ENCODE measurements at places on chromosomes 1 and 21.

DNA sequence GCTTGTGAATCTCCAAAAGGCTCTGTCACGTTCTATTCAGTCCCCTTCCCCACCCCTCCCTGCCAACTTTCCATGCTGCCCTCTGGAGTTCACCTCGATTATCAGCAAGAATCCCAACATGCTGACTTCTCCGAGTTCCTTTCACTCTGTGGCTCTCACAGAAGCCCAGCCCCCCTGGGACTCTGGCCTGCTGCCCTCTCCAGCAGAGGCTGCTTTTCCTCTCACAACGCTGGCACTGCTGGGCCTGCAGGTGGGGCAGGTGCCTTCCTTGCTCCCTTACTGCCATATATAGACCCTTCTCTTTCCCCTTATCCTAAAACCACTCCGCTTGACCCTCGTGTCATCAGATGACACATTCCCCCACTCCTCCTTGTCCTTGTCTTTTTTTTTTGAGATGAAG is 10.2 kb upstream of the RNF186 start:
- no peak for DNase-seq

DNA sequence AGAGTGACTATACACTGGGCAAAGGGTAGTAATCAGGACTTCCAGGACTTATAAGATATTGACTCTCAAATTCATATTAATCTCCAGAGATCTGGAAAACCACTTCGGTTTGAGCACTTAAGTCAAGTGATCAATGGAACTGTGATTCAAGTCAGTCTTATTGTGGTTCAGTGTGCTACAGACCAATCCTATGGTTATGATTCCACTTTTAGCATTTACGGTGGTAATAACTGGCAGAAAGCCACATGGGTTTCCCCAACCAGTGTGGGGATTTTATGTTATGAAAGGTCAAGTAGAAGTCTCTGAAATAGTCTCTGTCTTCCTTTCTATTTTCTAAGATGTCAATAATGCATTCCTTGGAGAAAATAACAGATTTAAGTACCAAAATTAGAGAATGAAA is 151.3 kb upstream of the NEGR1 start:
- DNase-seq, result no peak

DNA sequence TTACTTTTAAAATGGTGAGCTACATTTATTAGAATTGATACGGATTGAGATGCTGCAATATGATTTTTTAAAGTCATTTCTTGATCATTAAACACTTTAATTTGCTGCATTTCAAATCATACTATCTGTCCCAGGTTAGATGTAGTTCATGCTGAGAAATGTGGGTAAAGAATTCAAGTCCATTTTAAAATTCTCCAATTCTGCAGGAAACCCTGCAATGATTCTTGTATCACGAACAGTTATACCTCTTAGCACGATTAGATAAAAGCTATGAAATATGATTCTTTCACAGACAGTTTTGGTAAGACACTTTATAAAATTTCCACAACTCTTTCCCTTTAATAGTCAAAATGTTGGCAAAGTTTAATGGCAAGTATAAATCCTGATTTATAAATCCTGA is 693.4 kb downstream of the ADGRL2 start:
- no peak for DNase-seq

DNA sequence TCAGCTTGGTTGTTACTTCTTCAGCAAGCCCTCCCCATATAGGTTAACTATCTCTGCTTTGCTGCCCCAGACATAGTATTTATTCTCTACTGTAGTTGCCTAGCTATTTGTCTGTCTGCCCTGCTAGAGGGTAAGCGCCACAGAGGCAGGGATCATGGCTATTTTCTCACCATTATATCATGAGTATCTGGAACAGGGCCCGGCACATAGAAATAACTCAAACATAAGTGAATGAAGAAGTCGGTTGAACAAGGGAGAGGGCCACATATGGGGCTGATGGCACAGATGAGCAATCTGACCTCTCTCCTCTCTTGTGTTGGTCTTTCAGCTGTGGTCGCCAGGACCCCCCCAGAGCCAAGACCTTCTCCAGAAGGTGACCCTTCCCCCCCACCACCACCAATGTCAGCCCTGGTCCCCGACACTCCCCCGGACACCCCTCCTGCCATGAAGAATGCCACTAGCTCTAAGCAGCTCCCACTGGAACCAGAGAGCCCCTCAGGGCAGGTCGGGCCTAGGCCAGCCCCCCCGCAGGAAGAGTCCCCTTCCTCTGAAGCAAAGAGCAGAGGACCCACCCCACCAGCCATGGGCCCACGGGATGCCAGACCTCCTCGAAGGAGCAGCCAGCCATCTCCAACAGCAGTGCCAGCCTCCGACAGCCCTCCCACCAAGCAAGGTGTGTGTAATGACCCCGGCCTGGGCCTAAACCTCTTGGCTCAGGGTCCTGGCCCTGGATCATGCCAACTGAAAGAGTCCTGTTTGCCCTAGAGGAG is 14.9 kb downstream of the MAP7D1 start:
- DNase-seq, result no peak

DNA sequence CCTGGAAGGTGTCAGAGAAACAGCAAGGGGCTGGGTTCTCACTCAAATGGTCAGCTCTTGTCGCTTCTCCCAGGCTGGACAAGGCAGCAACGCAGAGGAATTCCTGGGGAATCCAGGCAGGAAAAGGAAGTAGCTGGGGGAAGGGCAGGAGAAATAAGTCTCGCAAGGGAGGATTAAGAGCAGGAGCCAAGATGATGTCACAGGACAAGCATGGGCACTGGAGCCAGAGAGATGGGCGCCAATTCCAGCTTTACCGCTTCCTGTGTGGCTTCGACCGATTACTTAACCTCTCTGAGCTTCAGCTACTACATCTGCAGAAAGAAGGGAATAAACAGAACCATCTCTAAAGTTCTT is 70.5 kb downstream of the SSBP3 start:
- peak; percentile 93 for DNase-seq

- DNase-seq, result peak; percentile 73
These were observed 157.3 kb upstream of the PTGFR start for GRCh38 chr1:78333502-78333901.

DNA sequence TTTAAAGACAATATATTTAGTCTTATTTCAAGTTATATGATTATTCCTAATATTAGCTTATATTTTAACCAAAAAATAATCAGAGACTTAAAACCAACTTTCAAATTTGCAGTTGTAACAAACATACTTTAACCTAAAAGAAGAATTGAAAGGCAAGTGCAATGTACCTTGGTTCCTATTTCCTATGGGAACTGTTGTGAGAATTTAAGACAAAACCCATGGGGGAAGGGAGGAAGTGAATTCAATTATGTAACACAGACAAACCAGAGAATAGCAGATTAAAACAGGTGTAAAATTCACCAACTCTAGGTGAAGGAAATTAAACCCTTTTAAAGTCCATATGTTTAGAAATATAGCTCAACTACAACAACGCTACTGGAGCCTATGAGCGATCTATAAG is 22.6 kb upstream of the CR2 start:
- DNase-seq, result no peak

- DNase-seq, result no peak
These were observed 190.5 kb downstream of the APP start for GRCh38 chr21:25979845-25980616.

DNA sequence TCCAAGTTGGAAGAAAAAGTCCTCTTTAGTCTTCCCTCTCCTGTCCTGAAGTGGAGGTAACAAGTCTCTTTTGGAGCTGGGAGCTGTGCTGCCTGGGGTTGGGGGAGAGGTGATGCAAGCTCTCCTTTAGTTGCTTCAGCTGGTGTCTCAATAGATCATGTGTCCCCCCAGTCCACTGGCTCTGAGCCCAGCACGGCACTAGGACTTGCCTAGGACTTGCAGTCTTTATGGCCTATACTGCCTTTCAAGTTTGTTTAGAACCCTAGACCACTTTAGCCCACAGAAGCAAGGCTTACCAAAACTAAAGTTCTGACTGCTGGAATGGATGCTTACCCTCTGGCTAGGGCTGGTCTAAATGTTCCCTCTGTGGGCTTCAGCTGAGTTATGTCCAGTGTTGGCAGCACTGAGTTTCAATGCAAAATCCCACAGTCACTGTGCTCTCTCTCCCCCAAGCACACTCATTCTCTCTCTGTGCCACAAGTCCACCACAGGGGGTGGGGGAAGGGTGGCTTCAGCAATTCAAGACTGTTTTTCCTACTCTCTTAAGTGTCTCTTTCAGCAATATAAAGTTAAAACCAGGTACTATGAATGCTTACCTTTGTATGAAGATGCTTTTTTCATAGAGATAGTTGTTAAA is 185.0 kb downstream of the DNAH14 start:
- DNase-seq, result no peak

DNA sequence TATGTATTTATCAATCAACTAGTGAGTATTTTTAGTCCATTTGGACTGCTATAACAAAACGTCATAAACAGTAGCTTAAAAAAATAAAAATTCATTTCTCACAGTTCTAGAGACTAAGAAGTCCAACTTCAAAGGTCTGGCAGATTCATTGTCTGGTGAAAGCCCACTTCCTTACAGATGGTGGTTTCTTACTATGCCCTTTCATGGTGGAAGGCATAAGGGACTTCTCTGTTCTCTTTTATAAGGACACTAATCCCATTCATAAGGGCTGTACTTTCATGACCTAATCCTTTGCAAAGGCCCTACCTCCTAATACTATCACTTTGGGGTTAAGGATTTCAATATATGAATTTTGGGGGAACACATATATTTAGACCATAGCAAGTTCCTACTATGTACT is 37.9 kb downstream of the KRTAP20-3 start:
- no peak for DNase-seq

Data from foreskin fibroblast (primary cell).